ENCODE measurements at places on chromosomes 6 and 20. TPM values are rescaled to one million over a fixed set of nuclear protein-coding genes. Genes with fewer than 3 reads are reported as not detected.

The RBM24 gene
- total RNA-seq, result 5.6 TPM

The PAK5 gene
- total RNA-seq, result not detected

The CD93 gene
- 2.8 TPM for total RNA-seq

The TCFL5 gene
- 18.6 TPM for total RNA-seq

The TSBP1 gene
- not detected for total RNA-seq

The SIGLEC1 gene
- under 0.01 TPM for total RNA-seq

The HAO1 gene
- not detected for total RNA-seq

The COL21A1 gene
- 0.38 TPM for total RNA-seq

The LPIN3 gene
- 7.9 TPM for total RNA-seq

The TSHZ2 gene
- 1.4 TPM for total RNA-seq

The CLDN20 gene
- not detected for total RNA-seq

The ANKRD66 gene
- not detected for total RNA-seq

The BRD2 gene
- total RNA-seq, result 73.2 TPM

The EFCAB8 gene
- total RNA-seq, result under 0.01 TPM

The C6orf132 gene
- total RNA-seq, result 1.2 TPM

The SLC22A16 gene
- total RNA-seq, result under 0.01 TPM
